ENCODE measurements at places on chromosomes 11 and 22.

DNA sequence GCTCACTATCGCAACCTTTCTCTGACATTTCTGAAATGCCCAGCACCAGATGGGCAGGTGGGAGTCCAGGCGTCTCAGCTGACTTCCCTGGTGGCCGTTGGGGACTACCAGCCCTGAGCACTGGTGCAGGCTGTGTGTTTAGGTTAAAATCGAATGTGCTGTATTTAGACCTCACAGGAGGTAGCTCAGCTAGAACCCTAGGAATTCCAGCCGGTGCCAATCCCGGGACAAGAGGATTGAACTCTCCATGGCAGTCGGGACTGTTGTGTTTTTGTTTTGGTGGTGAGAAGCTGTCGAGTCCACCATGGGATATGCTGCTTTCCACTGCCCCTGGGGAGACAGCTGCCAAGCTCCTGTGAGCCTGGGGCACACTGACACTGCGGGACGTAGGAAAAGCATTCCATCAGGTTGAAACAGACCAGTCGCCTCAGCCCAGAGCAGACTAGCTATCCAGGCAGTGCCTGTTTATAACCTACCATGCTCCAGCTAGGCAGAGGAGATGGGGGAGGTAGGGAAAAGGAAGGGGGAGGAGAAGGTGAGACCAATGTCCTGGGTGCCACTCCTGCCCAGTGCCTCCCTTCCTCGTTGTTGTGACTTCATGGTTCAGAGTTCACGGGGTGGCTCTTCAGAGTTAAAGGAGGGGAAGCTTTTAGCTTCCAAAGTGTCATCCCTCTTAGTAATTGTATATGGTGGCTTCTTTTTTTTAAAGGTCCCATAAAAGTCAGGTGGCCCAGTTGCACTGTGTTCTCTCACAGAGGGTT, 53.0 kb downstream of the MICAL2 start:
- peak; percentile 62 for DNase-seq

DNA sequence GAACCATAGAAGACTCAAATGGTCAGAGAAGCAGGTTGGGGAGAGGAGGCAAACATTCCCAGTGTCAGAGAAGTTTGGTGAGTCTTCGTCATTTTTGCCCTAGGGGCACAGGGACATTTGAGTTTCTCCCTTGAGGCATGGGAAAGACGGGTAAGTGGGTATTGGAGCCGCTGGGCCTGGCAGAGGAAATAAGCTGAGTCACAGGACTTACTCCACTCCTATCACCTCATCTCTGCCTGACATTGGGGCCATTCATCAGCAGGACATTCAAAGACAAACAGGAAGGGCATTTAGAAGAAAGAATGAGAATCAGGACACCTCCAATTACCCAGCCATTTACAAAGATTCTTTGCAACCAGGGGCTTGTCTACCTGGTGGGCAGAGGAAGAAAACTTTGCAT, 100.7 kb upstream of the SEZ6L start:
- DNase-seq: no peak

GRCh38 chr11:62770778-62771143, 435 bp upstream of the TAF6L start:
- peak; percentile 11 for DNase-seq

GRCh38 chr11:69073469-69073868, 24.7 kb downstream of the TPCN2 start:
- no peak for DNase-seq

All from fibroblast of upper back skin (primary cell).